ENCODE measurements at places on chromosomes 7 and 10.
A peak's percentile ranks its signal among the peaks of the same experiment; 100 is the strongest.

- peak; percentile 16 for DNase-seq
Measured at GRCh38 chr7:113015034-113015645, 71.5 kb downstream of the GPR85 start.

GRCh38 chr7:134721171-134721570 is 58.3 kb upstream of the CALD1 start:
- DNase-seq: no peak

- no peak for DNase-seq
Measured at GRCh38 chr10:30536578-30536977, 93.0 kb downstream of the LYZL2 start.

DNA sequence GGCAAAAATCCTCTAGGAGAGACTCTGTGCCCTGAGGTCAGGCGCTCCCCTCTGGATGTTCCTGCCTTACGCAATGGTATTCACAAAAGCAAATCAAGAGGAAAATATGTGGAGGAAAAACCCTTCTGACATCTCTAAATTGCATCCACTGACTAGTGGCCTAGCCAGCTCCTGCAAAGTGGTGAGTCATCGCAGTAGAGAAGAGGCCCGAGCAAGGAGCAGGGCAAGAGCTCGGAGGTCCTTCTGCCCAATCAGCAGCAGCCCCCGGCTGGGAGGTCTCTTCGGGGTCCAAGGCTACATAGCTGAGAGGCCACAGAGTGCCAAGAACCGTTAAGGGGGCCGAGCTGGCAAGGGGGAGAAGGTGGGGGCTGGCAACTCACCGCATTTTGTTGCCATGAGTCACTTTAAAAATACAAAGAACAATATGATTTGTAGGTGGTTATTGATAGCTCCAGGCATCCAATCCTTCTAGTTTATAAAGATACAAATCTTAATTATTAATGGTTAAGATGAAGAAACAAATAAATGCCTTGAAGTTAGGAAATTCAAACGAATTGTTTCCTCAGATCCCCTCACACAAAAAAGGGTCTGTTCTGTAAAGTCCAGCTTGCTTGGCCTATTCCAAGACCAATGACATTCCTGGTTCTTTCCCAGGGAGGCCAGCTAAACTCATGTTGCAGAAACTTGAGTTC is 161.6 kb downstream of the PKD1L1 start:
- no peak for DNase-seq

DNA sequence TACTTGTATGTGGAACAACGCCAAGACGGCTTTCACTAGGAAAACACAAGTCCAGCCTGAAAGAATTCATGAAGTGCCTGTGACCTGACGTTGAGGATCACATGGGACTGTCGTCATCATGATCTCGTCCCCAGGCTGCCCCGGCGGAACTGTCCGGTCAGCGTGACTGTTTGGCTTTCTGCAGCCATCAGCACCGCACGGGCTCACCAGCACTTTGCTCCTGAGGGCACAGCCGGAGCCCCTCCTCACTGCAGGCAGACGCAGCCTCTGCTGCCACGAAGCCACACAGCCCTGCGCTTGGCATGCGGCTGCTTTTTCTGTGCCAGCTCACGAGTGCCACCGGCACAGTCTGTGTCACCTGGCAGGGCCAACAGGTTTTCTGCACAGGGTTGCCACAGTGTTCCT is 9.4 kb upstream of the GET4 start:
- DNase-seq: no peak

- no peak for DNase-seq
Measured at GRCh38 chr10:90066435-90066834, 365.0 kb downstream of the KIF20B start.

DNA sequence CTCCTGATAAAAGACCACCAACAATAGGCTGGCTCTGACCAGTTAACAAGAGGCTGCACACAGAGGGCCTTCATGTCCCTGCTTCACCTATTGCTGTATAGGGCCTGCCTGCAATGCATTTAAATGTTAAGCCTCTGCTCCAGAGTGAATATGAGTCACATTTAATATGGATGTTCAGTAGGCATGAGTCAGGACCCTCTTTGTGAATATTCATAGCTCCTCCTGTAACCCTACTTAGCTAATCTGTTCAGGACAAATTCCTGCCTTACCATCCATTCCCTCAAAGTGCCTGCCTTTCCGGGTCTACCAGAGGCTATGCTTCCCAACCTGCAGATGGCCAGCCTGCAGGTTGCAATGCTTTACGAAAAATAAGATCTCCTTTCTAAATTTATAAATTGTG is 32.5 kb downstream of the ARHGAP22 start:
- no peak for DNase-seq

DNA sequence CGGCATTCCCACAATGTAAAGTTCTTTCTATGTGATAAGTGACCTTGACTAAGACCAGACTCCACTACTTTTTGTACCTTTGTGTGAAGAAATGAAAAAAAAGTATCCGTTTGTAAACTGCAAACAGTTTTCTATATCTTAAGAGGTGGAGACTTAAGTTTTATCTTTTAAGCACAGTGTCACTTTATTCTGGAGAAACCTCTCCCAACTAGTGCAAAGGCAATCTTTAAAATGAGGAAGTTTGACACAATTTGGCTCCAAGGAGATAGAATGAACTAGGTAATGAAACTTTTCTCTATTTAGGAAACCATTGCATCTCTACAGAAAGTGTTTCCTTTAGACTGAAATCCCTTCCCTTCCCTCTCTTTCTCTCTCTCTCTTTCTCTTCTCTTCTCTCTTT is 122.9 kb downstream of the SAMD9 start:
- no peak for DNase-seq

DNA sequence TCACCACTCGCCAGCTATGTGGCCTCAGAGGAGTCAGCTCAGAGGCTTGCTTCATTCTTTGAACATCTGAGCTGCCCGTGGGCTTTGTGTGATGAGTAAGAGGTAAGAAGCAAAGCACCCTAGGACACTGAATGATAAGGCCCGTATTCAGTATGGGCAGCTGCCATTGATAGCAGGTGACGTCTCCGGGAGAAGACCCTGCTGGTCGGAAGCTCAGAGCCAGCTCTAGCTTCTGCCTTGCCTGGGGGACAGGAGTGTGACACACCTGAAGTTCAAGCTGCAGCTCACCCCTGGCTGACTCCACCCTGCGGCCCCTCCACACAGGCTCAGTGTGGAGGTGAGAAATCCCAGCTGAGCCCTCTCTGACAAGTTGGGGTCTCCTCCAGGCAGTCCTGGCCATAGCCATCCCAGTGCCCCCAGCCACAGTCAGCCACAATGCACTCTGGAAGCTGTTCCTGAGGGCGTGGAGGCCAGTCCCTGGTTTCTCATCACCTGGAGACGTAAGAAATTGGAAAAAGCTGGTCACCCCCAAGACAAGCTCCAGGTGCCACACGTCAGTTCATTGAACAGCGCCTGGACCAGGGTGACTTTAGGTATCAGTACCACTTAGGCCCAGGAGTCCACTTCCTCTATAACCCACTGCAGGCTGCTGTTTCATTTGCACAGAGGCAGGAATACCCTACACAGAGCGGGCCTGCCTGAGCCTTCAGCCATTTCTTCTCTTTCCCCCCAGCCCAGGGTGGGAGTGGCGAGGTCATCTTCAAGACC is 164.9 kb upstream of the RHEB start:
- DNase-seq: no peak

DNA sequence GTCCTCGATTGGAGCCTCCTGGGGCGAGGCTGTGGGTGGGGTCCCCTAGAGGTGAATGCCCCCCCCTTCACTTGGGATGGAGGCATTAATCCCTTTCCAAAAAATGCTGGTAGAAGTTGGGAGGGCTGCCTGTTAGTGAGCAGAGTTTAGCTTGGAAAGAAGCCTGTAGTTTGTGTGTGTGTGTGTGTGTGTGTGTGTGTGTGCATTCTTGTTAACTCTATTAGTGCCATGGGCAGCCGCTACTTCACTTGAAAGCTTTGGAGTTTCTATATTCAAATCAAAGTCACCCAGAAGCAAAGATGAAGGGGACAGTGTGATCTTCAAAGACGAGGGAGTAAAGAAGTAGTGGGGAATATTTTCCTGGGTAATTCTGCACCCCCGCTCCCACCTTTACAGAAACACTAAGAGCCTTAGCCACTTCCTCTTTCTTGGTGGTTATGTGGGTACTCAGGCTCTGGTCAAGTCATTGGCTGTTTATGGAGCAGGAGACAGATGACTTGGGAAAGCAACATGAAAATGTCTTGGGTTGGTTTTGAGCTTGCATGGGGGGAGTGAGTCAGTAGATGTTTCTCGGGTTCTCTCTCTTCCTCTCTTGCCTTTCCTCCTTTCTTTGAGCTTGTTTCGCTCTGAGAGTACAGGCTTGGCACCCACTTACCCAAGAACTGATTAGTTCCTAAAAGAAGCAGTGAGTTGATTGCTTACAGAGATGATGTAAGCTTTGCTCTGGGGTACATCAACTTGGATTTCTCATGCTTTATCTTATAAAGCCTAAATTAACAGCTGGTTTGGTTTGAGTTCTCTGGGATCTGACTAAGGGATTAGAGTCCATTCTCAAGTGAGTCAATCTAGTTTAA is 35.9 kb downstream of the TCF7L2 start:
- DNase-seq: peak; percentile 92

DNA sequence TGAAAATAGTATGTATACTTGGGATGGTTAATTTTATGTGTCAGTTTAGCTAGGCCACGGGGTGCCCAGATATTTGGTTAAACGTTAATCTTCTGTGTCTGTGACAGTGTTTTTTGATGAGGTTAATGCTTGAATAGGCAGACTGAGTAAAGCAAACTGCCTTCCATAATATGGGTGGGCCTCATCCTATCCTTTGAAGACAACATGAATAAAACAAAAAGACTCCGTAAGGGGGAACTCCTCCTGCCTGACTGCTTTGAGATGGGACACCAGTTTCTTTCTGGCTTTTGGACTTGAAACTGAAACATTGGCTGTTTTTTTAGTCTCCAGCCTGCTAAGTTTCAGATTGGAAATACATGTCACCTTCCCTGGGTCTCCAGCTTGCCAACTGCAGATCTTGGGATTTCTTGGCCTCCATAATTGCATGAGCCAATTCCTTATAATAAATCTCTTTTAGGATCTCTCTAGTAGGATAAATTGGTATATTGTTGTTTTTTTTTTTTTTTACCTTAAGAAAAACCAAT is 59.9 kb upstream of the GLCCI1 start:
- no peak for DNase-seq

GRCh38 chr7:111607621-111608020 is 45.3 kb upstream of the IMMP2L start:
- DNase-seq: no peak

DNA sequence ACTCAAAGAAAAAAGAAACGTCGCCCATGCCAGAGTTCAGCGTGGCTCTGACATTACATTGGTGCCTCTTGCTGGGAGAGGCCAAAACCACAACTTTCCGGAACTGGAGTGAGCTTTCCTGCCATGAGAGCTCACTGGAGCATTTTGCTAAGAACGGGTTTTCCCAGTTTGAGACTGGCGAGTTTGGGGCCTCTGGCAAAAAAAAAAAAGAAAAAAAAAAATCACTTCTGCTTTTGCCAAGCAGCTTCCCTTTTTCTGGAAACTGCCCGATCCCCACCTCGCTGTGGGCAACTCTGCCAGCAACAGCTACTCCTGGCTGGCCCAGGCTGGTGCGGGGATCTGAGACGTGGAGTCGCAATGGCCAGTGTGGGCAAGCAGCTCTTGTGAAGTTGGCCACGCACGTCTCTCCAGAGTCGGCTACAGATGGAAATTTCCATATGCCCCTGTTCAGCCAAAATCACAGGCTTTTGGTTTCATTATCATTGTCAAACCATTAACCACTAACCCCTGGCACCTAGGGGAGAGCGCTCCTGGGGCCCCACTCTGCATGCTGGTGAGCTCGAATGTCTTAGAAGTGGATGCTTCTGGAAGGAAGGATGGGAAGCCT is 25.7 kb downstream of the PRKAG2 start:
- DNase-seq: peak; percentile 80

GRCh38 chr7:5212633-5213285 is 22.7 kb downstream of the WIPI2 start:
- no peak for DNase-seq

DNA sequence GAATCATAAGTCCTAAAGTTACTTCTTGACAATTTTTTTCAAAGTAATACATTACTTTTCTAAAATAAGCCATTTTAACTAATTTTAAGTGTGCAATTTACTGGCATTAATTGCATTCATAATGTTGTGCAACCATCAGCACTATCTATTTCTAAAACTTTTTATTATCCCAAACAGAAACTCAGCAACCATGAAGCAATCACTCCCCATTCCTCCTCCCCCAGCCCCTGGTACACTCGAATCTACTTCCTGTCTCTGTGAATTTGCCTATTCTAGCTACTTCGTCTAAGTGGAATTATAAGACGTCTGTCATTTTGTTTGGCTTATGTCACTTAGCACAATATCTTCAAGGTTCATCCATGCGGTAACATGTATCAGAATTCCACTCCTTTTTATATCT is 84.9 kb downstream of the MKX start:
- peak; percentile 5 for DNase-seq

DNA sequence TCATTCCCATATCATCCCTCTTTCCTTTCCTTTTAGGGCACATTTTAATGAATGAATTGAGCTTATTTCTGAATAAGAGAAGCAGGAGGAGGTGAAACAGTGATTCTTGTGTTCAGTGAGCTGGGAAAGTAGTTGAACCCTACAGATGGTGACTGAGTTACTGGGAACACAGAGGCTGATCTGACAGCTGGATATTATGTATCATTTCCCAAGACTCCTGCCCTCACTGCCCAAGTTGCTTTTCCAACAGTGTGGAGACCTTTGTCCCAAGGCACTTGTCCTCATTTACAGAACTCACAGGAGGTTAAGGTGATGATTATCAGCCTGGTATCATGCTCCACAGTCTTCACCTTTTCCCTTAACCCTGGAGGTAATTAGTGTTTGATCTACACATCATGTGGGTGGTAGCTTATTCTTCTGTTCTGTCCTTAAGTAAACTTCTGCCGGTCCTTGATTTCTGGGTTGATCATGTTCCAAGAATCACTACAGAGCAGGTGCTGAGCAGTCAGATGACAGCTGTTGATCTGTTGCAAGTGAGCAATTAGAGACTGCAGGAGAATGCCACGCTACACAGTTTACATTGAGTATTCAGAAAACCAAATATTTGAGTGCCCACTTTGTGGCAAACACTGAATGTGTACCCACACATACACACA is 2.6 kb downstream of the PRLHR start:
- no peak for DNase-seq

GRCh38 chr7:77855371-77856083 is 57.0 kb downstream of the PHTF2 start:
- DNase-seq: no peak

- no peak for DNase-seq
Measured at GRCh38 chr10:121216721-121217181, 365.6 kb downstream of the WDR11 start.

DNA sequence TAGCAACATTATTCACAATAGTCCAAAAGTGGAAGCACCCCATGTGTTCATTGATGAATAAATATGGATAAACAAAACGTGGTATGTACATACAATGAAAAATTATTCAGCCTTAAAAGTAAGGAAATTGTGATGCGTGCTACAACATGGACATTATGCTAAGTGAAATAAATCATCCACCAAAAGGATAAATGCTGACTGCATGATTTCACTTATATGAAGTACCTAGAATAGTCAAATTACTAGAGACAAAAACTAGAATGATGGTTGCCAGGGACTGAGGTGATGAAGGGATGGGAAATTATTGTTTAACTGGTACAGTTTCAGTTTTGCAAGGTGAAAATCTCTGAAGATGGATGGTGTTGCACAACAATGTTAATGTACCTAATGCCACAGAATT is 56.6 kb downstream of the THSD7A start:
- no peak for DNase-seq

GRCh38 chr7:25493805-25494366 is 265.6 kb upstream of the NPVF start:
- no peak for DNase-seq

- DNase-seq: no peak
Measured at GRCh38 chr7:1466524-1467271, 7.4 kb upstream of the MICALL2 start.

- DNase-seq: no peak
Measured at GRCh38 chr7:122942765-122943164, 52.7 kb downstream of the TAS2R16 start.

GRCh38 chr10:133278577-133279265 is 2.1 kb upstream of the ADAM8 start:
- peak; percentile 80 for DNase-seq

Measured in AML-193 (cell line).